ENCODE measurements at places on chromosomes 16 and 17.

DNA sequence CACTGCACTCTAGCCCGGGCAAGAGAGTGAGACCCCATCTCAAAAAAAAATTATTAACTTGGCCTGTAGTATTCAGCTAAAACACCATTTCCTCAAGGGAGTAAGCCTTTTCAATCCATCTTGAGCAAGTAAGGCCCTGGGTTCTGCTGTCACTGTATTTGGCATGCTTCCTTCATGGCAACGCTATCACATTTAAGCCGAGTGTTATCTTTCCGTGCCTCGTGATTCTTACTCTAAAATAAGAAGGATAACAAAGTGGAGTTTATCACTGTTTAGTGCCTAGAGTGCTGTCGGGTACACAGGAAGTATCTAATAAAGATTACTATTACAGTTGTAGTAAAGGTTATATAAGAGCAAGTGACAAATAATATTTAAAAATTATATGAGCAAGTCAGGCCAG, 8.8 kb downstream of the VPS53 start:
- H3K4me3 ChIP-seq = no peak overlapping the region
- H3K27me3 ChIP-seq = no peaks in the 10 kb centered on the region
- no peak overlapping the region for H3K27ac ChIP-seq
- no peaks in the 10 kb centered on the region for H3K4me1 ChIP-seq

- no peak overlapping the region for H3K4me3 ChIP-seq
- peaks cover 28% of the 10 kb centered on the region for H3K36me3 ChIP-seq
- H3K4me1 ChIP-seq = peaks cover 18% of the 10 kb centered on the region
- H3K27ac ChIP-seq = peak overlapping the region; percentile 53
Measured at GRCh38 chr16:69706975-69707340, 19.4 kb downstream of the NQO1 start.

DNA sequence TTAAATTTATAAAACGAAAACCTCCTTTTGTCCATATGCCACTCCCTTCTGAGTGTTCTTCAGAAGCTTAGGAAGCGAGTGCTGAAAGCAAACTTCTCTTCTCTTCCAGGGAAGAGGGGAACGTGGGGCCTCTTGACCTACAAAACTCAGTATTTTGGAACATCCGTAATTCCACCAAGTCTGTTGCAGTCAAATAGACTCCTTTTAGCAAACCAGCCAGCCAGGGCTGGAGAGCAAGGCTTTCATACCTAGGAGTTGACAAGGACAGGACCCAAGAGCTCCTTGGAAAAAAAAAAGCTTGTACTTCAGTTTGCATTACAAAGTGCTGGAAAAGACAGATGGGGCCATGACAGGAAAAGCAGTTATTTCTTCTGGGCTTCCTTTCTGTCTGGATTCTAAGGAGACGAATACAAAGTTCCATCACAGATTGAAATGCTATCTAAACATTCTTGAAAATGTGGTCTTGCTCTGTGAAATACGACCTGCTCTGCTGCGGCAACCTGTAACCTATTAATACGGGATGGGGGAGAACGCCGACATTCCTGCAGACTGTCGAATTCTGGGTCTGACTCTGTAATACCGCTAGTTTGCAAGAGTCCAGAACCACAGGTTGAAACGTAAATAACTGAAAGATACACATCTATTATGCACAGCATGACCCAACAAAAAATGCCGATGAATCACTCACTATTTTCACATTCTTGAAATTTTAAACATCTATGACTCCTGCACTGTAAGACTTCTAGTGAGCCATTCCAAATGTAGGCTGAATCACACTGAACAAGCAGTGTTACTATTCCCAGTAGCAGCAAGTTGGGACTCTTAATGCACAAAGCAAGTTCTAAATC, 20.6 kb downstream of the VPS53 start:
- H3K27me3 ChIP-seq = no peaks in the 10 kb centered on the region
- peaks cover 26% of the 10 kb centered on the region for H3K36me3 ChIP-seq
- peak overlapping the region; percentile 31 for H3K4me3 ChIP-seq
- peak; percentile 80 for DNase-seq
- H3K27ac ChIP-seq = peak overlapping the region; percentile 84

DNA sequence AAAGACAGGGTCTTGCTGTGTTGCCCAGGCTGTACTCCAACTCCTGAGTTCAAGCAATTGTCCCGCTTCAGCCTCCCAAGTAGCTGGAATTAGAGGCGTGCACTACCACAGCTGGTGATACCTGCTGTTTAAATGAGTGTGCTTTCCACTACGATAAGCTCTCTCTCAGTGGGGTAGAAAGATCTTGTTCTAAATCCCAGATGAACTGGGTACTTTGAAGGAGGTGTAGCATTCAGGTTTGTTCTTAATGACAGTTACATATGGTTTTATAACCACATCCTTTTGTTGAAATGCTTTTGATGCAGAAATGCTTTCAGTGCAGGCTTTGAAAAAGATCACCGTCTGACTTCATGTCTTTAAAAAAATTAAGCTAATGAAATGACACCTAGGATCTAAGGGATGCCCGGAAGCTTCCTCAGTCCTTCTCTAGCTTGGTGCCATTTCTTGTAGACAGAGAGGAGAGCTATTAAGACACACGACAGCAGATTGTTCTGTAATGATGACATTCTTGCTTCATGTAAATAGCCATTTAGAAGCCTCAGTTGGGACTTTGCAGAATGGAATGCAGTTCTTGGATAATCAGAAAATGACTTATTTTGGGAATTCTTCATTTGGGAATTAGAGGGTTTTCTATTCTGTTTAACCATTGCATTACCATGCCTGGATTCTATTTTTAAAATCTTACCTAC, 19.5 kb downstream of the PMM2 start:
- peaks cover 25% of the 10 kb centered on the region for H3K36me3 ChIP-seq
- H3K4me3 ChIP-seq = no peak overlapping the region
- no peaks in the 10 kb centered on the region for H3K27me3 ChIP-seq
- no peak for DNase-seq
- H3K27ac ChIP-seq = no peak overlapping the region

DNA sequence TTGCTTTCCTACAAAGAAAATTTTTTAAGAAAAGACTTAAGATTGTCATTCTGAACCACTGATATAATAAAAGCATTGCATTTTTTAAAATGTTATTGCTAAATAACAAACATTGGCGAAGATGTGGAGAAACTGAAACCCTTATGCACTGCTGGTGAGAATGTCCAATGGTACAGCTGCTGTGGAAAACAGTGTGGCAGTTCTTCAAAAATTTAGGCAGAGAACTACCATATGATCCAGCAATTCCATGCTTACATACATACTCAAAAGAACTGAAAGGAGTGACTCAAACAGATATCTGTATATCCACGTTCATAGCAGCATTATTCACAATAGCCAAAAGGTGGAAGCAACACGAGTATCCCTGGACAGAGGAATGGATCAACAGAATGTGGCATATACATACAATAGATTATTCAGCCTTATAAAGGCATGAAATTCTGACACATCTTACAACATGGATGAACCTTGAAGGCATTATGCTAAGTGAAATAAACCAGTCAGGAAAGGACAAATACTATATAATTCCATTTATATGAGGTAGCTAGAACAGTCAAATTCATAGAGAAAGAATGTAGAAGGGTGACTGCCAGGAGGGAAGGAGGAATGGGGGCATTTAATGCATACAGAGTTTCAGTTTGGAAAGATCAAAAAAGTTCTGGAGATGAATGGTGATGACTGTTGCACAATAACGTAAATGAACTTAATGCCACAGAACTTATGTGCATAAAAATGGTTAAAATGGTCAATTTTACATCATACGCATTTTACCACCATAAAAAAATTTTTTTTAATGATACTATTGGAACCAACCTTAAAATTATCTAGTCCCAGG, 92.1 kb downstream of the CACNG1 start:
- no peak for DNase-seq
- no peaks in the 10 kb centered on the region for H3K27me3 ChIP-seq
- peaks cover 11% of the 10 kb centered on the region for H3K4me1 ChIP-seq
- peaks cover 26% of the 10 kb centered on the region for H3K36me3 ChIP-seq
- H3K27ac ChIP-seq = no peak overlapping the region

DNA sequence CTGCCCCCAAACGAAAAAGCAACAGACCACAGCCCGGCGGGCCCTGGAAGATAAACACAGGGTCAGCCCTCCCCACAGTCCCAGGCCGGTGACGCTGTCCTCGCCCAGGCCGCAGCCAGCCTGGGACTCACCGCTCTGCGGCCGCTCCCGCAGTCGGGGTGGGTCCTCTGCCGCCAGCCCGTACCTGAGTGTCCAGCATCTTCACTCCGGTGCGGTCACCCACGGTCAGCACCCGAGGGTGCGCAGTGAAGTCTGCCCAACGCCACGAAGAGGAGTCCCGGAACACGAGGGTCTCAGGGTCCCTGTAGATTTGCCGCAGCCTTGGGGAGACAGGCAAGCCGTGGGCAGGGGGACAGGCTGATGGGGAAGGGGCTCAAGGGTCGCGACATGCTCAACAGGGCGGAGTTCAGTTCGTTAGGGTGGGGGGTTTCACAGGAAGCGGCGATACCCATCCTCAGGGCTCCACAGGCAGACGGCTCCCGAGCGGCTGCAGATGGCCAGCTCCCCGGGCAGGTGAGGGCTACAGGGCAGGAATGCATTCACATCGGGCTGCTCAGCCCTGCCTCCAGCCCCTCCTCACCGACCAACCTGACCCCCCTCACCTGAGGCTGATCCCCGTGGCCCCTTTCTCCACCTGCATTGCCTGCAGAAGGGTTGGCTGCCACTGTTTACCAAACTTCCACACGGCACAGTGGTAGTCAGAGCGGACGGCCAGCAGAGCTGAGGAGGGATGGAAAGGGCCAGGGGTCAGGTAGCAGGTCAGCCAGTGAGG, 5.5 kb downstream of the TAF1C start:
- H3K4me3 ChIP-seq = no peak overlapping the region
- DNase-seq = no peak
- no peaks in the 10 kb centered on the region for H3K36me3 ChIP-seq
- no peaks in the 10 kb centered on the region for H3K27me3 ChIP-seq

DNA sequence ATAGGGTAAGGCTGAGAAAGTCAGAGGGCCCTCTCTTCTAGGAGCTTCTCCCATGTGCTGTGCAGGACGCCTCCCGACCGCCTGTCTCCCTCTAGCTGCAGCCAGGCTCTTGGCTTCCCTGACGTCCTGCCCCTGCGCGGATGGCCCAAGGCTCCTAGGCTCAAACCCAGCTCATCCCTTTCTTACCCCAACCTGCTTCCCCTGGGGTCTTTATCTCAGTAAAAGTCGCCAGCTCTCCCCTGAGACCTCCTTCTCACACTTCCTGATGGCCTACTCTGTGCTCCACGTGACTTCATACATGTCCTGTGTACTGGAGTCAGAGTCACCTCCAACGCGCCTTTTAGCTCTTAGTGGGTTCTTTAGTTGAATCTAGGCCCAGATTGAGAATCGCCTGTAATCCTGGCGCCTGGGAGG, 1.1 kb upstream of the ZNF747 start:
- peak overlapping the region; percentile 73 for H3K4me3 ChIP-seq
- peaks cover 23% of the 10 kb centered on the region for H3K4me1 ChIP-seq
- H3K27me3 ChIP-seq = no peaks in the 10 kb centered on the region
- peak; percentile 61 for DNase-seq

DNA sequence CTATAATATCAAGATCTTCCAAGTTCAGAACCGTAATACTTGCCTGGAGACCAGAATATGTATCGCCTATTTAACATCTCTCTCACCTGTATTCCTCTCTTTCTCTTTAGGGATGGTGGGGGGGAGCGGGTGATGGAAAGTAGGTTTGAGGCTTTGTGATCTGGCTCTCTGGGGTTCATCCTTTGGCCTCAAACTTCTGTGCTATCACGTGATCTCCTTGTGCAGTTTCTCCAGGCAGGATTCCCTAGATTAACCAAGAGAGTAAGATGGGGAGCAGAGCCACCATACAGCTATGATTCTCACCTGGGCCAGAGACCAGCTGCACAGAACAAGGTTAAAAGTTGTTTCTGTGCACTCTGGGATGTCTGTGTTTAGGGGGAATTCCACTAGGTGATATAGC, 5.2 kb downstream of the TMEM100 start:
- H3K27ac ChIP-seq = no peak overlapping the region
- peaks cover 52% of the 10 kb centered on the region for H3K27me3 ChIP-seq
- no peak overlapping the region for H3K4me3 ChIP-seq
- no peaks in the 10 kb centered on the region for H3K36me3 ChIP-seq

- no peak for DNase-seq
- no peaks in the 10 kb centered on the region for H3K4me1 ChIP-seq
- H3K36me3 ChIP-seq = no peaks in the 10 kb centered on the region
- no peak overlapping the region for H3K4me3 ChIP-seq
- no peak overlapping the region for H3K27ac ChIP-seq
Measured at GRCh38 chr17:57677301-57677700, 67.8 kb downstream of the CCDC182 start.

- H3K4me1 ChIP-seq = peaks cover 64% of the 10 kb centered on the region
- peak overlapping the region; percentile 27 for H3K27ac ChIP-seq
Measured at GRCh38 chr17:66547151-66547865, 244.9 kb downstream of the PRKCA start.

GRCh38 chr17:49575679-49576087, at the start of gene NXPH3:
Gene NXPH3, plus strand, starts transcription at chr17:49575871. Its CDS starts 349 bp downstream, at chr17:49576220.
- H3K27me3 ChIP-seq = peaks cover 81% of the 10 kb centered on the region
- no peaks in the 10 kb centered on the region for H3K36me3 ChIP-seq
- H3K27ac ChIP-seq = no peak within 1 kb of the TSS
- DNase-seq = no peak
- H3K4me3 ChIP-seq = peak within 1 kb of the TSS; percentile 51
- H3K4me1 ChIP-seq = peaks cover 7% of the 10 kb centered on the region

DNA sequence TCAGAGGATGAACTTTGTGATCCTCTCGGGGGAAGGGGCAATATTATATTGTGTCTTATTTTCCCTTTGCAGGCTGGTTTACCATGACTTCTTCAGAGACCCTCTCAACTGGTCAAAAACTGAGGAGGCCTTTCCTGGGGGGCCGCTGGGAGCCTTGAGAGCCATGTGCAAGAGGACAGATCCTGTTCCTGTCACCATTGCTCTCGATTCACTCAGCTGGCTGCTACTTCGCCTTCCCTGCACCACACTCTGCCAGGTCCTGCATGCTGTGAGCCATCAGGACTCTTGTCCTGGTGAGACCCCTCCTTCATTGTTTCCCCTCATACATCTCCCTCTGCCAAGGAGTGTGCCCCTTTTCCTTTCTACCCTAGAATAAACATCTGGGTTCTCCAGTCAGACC, 2.5 kb downstream of the ELP5 start:
- no peaks in the 10 kb centered on the region for H3K27me3 ChIP-seq
- H3K4me3 ChIP-seq = no peak overlapping the region
- H3K36me3 ChIP-seq = peaks cover 30% of the 10 kb centered on the region
- H3K4me1 ChIP-seq = peaks cover 28% of the 10 kb centered on the region

- H3K4me3 ChIP-seq = no peak overlapping the region
- H3K27me3 ChIP-seq = no peaks in the 10 kb centered on the region
- H3K36me3 ChIP-seq = no peaks in the 10 kb centered on the region
- peaks cover 15% of the 10 kb centered on the region for H3K4me1 ChIP-seq
- DNase-seq = peak; percentile 89
Measured at GRCh38 chr16:31242206-31242605, 17.6 kb upstream of the ITGAM start.

Measured in PC-9 (cell line).